ENCODE measurements at places on chromosomes 3 and 15.

DNA sequence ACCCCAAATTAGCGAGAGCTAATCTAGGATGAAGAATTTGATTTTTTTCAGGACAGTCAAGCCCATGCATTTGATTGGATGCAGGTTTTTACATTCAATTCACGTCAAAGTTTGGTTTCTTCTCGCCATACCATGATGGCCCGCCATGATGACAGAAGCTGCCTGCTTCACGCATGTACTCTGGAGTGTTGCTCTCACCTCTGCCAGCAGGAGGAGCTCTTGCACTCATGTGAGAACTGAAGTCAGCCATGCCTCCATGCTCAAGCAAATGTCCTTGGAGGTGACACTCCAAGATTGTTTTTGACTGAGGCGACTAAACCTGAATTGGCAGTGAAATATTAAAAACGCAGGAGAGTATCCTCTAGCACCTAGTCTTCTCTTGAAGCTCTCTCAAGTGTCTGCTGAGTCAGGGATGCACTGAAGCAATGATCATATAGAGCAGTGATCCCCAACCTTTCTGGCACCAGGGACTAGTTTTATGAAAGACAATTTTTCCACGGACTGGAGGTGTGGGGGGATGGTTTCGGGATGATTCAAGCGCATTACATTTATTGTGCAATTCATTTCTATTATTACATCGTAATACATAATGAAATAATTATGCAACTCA is 120.9 kb downstream of the SAMMSON start:
- peak; percentile 2 for DNase-seq

DNA sequence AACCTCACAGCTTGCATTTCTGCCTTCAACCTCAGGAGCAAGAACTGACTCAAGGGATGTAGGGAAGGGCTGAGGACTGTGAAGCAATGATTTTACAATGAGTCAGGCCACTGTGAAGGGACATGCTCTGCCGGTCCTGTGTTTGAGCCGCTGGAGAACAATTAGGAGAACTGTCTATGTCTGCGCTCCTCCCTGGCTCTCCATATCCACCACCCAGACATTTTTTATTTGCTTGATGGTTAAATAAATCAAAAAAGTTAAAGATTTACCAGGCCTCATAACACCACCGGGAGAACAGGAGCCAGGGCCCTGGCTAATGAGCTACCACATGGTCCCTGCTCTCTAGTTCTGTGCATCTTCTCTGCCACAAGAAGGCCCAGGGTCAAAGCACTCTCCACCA is 29.6 kb downstream of the SEC61A1 start:
- DNase-seq, result no peak

GRCh38 chr3:167346171-167346570 is 33.9 kb downstream of the ZBBX start:
- no peak for DNase-seq

GRCh38 chr3:150314248-150315004 is 93.7 kb upstream of the TSC22D2 start:
- no peak for DNase-seq

DNA sequence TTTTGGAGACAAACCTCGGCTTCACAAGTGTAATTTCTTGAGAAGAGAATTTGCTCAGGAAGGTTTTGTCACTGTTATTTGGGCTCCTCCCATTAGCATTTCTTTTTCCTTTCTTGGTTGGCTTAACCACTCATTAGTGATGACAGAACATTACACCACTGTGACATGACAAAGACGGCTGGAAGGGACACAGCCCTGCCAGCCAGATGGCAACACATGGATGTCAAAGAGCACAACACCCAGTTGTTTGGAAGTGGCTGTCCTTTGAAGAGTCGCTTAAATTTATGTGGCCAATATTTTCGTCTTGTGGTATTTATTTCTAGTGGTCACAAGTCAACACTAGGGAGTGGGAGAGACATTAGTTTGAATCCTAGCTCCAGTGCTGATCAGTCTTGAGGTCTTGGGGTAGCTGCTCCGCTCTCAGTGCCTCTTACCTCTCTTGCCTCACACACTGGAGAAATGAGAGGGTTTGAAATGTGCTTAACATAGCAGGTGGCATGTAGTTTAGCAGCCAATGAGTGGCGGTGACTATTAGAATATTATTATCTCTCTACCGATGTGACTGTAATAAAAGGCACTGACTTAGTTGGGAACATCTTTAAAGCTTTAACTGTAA is 92.8 kb downstream of the FRMD4B start:
- DNase-seq, result no peak

DNA sequence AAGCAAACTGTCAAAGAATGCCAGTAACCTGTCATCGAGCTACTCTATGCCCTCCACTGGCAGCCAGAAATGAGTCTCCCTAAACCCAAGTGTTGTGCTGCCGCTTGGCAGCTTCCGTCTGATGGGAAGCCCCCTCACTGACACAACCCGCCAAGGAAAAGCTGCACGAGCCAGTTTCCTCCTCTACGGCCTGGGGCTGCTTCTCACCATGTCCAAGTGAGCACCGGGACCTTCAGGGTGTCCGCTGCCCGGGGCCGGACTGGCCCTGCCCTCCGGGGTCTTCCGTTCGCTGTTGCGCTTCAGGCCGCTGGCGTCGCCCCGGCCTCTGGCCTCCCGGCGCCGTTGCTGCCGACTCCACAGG is 490 bp downstream of the TOMM70 start:
- no peak for DNase-seq

DNA sequence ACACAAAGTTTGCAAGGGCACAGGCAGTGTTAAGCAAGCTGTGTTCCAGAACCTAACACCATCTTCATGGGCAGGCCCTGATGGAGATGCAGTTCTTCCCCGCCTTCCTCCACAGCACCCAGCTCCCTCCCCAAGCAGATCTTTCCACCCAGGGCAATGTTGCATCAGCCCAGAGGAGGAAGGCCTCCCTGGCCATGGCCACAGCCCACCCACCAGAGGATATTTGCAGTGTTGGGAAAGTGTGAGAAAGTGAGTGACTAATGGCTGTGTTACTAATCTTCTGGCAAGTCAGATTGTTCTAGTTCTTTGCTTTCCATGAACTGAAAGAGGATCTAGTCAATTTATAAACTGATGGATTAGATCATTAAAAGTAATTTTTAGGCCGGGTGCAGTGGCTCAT is 42.0 kb upstream of the ATP10A start:
- no peak for DNase-seq

GRCh38 chr3:53240989-53241972 is 14.5 kb downstream of the TKT start:
- DNase-seq, result no peak

DNA sequence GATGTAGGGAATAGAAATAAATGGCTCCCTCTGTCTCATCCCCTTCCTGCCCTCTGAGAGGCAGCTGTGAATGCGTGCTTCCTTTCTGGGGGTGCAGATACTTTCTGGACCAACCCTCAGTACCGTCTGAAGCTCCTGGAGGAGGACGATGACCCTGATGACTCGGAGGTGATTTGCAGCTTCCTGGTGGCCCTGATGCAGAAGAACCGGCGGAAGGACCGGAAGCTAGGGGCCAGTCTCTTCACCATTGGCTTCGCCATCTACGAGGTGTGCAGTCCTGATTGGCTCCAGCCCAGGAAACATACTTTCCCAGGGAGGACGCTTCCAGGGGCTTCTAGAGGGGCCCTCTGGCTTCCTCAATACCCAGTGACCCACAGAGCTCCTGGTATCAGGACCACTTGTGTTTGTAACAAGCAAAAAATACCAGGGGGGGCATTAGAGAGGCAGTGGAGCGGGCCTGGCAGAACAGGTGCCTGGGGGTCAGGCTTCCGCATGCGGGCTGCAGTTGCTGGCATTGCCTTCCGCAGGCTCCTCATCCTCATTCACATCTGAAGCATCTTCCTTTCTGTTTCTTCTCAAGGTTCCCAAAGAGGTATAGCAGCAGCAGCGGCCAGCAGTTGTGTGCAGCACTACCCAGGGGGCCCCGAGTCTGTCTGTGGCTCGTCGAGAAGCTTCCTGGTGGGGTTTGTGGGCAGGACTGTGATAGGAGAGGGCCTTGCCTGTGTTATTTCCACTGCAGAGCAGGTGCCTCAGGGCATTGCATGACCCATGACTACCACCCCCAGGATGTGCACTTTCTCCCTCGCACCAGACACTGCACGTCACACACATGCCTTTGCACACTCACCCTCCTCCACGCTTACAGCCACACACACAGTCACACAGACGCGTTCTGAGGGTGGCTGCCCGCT is 42.5 kb downstream of the CAPN3 start:
- DNase-seq, result no peak

DNA sequence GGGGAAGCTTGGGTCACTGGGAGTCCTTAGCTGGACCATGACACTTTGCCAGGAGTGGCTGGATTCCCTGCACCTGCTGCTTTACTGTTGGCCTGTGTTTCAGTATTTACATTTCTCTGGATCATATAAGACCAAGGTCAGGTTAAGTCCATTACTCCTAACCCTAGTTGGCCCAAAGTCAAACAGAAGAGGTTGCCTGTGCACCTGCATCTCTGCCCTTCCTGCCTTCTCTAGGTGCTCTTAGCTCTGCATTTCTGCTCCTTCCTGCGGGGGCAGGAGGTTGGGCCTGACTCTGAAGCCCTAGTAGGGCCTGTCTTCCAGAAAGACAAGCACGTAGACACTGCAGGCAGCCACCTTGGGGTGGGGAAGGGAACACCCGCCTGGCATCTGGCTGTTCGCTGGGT is 124.3 kb downstream of the RPLP1 start:
- no peak for DNase-seq

DNA sequence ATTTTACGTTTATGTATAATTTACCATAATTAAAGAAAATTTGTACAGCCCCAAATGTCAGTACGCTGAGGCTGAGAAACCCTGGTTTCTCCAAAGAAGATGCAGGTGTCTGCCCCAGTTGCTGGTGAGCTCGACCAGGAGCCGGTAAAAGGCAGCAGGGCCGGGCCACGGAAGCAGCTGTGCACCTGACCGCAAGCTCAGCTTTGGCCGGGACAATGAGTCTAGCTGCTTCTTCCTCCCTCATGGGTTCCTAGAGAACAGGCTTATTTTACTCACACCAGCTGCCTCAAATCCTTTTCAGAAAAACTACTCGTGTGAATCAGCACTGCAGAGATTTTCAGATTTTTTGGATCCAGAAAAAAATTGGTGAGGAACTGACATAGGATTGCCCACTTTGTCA is 18.0 kb upstream of the ZXDC start:
- DNase-seq, result no peak

DNA sequence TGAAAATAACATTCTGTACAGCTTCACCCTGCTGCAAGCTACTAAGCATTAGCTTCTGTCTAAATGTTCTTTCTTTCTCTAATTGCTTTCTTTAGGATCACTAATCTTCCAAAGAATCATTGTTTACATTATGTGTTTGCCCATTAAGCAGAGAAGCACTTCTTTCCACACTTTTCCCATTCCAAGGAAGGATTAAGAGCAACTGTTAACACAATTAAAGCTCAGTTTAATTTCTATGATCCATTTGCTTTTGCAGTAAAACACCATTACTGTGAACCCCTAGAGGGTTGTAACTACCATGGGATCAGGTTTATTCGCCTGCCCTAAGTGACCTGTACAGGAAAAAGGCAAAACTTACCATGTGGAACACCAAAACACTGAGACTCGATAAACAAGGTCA is 125.8 kb upstream of the ZNF385D start:
- no peak for DNase-seq

DNA sequence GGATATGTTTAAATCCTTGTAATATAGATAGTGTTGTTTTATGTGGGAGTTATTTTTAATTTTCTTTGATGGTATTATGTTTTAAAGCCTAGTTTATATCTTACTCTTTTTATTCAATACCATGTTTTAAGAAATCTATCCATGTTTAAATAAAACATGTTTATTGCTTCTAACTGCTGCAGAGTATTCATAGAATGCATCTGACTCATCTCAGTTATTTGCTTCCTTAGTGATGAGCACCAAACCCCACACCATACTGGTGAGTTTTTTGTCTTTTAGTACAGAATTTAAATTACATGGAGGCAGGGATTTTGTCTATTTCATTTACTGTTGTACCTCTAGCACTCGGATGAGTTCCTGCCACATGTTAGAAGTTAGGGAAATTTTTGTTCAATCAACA is 209.2 kb downstream of the NSUN3 start:
- DNase-seq, result no peak

- DNase-seq, result no peak
These were observed 56.4 kb downstream of the CRYGS start for GRCh38 chr3:186487819-186488218.

- DNase-seq, result no peak
These were observed 156.6 kb upstream of the NUDT16 start for GRCh38 chr3:131224886-131225550.

DNA sequence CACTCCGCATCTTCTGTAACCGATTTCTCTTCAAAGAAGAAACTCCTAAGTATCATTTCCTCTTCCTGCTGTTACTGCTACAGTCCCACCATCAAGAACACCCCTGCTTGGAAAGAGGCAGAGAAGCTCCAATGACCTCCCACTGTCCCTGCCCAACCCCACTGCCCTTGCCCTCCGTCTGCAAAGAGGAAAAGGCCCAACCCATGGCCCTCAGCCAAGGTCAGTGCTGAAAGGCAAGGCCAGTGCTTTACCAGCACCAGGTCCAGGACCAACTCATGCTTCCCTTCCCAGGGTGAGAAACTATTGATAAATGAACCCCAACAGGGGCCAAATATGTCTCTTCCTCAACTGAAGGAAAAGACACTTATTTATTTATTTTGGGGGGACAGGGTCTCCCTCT is 22.5 kb downstream of the FAM240A start:
- DNase-seq, result no peak

GRCh38 chr3:13176445-13176844 is 103.2 kb upstream of the IQSEC1 start:
- DNase-seq, result no peak

DNA sequence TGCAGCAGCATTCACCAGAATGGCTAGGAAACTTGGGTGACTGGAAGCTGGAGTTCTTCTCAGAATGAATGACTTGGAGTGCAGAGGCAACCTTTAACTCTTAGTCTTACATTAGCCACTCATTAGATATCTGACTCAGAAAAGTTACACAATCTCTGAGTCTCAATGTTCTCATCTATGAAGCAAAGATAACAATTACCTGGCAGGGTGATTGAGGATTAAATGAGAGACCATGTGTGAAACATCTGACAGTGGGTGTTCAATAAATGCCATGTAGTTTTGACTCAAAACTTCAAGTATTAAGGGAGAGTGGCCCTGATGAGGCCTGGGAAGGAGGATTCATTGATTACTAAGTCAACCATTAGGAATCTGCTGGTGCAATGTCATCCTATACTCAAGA is 48.3 kb downstream of the MRPL3 start:
- no peak for DNase-seq

GRCh38 chr15:55118344-55118870 is 78.3 kb downstream of the RSL24D1 start:
- no peak for DNase-seq
